Fibroblast of upper back skin (primary cell): ENCODE measurements at places on chromosomes 4 and X.

DNA sequence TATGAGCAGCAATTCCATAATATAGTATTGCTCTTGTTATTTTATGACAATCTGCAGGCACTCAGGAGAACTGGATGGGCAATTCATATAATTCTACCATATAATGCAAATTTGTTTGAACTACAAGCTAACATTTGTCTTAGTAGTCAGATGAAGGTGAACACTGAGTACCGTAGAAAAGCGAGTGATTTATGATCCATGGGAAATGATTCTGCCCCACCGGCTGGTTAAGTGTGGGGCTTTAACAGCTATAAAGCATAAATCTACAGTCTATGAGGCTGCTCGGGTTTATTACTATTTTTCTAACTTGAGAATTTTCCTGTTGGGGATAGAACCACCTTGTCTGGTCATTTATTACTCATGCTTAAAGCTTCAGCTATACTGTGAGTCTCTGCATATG, 275.5 kb downstream of the PCDH10 start:
- no peak for DNase-seq

DNA sequence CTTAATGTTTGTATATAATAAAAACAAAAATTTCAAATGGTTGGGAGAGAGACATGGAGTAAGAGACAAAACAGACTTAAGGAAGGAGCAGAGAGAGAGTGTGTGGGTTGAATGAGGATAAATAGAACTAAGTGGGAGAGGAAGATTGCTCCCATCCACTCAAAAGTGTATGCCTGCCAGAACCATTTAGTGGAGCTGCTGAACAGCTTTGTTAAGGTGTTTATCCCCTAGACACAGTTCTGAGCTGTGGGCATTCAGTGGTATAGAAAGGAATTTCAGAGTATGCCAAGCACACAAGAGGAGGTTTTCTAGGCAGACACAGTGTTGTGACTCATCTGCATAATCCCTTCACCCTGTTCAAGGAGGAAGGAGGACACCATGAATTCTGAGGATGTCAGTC, 508.6 kb upstream of the EPHA5 start:
- DNase-seq = peak; percentile 59

GRCh38 chr4:104248726-104249125, 246.0 kb downstream of the CXXC4 start:
- no peak for DNase-seq

DNA sequence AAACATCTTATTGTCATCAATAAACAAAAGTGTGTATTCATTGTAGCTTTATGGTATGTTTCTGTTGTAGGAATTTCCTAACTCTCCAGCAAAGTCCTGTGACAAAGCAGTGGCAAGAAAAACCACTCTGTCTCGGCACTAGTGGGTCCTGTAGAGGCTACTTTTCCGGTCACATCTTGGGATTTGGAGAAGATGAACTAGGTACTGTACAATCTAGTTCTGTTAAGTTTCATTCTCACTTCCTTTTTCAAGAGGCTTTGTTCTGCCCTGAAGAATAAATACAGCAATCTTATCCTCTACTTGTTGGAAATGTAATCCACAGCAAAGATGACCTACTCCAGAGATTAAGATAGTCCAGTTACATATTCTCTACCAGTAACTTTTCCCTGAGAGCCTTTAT, 69.3 kb downstream of the HHIP start:
- DNase-seq = no peak

DNA sequence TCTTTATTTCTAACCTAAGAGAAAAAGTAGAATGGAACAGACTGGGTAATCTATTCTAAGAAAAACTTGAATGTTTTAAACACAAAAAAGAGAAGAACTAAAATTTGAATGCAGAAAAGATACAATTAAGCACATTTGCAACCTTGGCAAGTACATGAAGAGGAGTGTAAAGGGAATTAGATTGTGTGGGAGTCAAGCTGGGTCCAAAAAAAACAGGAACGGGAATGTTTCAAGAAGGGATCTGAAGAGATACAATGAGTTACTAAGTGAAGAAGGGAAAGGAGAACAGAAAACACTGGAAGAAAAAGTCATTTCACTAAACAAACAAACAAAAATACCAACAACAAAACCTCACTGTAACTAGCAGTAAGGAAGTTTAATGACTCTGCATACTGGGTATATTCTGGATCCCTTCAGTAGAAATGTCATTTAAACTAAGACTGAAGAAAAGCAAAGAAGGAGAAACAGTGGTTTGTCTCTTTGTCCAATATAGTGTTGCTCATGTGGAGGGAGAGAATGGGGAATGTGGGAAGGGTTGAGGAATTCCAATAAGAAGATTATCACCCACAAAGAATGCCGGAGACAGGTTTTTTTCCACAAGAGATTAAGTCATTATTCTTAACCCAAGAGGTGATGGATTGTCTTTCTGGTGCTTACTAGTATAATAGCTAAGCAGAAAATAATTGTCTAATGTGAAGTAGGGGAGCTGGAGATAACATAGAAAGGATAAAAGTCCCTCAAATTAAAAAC, 50.4 kb upstream of the PTPN13 start:
- peak; percentile 75 for DNase-seq
